Metanephros (tissue), 2 donors: ENCODE measurements at places on chromosomes 2 and 18. TPM values are rescaled to one million over a fixed set of nuclear protein-coding genes. Genes with fewer than 3 reads are reported as not detected.

XDH gene
- total RNA-seq, result 0.06 TPM

BOLL gene
- 0.23 TPM for total RNA-seq

TEKT4 gene
- total RNA-seq, result 0.29 TPM

CAPN10 gene
- total RNA-seq, result 28.1 TPM

SCN9A gene
- total RNA-seq, result 5.0 TPM

DNAJC5G gene
- total RNA-seq, result 0.12 TPM

FAM117B gene
- 23.0 TPM for total RNA-seq

ST6GAL2 gene
- 21.7 TPM for total RNA-seq

MRPS5 gene
- total RNA-seq, result 61.4 TPM

LYPD6B gene
- 13.0 TPM for total RNA-seq

DYNAP gene
- not detected for total RNA-seq

RPRM gene
- 5.3 TPM for total RNA-seq

NEU4 gene
- 0.99 TPM for total RNA-seq

GPD2 gene
- 19.1 TPM for total RNA-seq

CYS1 gene
- total RNA-seq, result 151 TPM

MATN3 gene
- total RNA-seq, result 1.5 TPM

SERPINB8 gene
- 2.0 TPM for total RNA-seq

GPR45 gene
- not detected for total RNA-seq

ATP8B1 gene
- 29.1 TPM for total RNA-seq

SF3B6 gene
- 94.9 TPM for total RNA-seq

ANKRD29 gene
- 2.0 TPM for total RNA-seq
